ENCODE measurements at places on chromosomes 3 and 15. TPM values are rescaled to one million over a fixed set of nuclear protein-coding genes. Genes with fewer than 3 reads are reported as not detected.

DNA sequence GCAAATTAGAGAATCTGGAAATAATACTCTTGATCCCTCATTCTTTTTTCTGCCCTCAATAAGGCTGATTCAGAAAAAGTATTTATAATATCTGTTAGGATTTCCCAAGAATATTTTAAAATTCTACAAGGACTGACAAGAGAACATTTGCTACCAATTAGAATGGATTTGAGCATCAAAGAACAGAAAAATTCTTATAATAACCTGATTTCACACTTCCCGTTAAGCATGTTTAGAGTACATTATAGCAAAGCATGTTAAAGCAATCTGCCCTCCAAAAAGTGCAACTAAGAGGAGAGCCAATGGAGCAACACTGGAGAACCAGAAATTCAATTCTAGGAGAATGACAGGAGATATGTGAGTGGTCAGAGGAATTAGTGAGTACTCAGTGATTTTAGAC lies 57.2 kb downstream of the THBS1 start:
- no peak for DNase-seq

DNA sequence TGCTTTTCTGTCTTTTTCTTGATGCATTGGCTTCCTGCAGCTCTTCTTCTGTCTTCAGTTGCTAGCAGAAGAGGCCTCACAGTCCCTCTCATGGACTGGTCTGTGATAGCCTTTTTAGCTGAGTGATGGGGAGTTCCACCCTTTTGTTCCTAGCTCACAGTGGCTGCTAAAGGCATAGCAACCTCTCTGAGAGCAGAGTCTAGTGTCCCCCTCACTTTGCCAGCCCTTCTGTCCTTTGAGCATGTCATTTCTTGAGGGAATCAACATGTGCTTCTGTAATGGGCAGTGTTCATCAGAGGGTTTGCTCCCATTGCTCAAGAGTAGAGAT lies 44.4 kb downstream of the GAP43 start:
- DNase-seq: no peak

GRCh38 chr3:16545413-16546185 lies 32.1 kb upstream of the RFTN1 start:
- no peak for DNase-seq

DNA sequence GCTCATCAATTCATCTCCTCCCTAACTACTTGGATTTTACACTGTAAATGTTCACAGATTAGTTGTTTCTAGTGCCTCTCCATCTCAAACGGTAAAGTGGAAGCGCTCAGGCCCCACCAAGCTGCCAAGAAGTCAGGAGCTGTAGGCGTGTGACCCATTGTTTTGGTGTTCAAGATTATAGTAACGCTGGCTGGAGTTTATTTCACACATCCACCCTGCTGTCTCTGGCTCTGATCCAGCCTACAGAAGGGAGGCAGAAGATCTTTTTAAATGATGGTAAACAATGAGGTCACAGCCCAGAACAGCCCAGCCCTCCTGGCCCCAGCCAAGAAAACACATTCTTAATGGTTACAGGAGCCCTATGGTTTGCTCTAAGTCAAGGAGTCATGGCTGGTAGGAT lies 25.7 kb upstream of the GALNT15 start:
- no peak for DNase-seq

GRCh38 chr3:170149016-170149415 lies 32.5 kb downstream of the PHC3 start:
- no peak for DNase-seq

- DNase-seq: no peak
These were observed 42.3 kb downstream of the RAB8B start for GRCh38 chr15:63231706-63232105.

GRCh38 chr15:71215126-71215894 lies 100.0 kb downstream of the THSD4 start:
- DNase-seq: no peak

DNA sequence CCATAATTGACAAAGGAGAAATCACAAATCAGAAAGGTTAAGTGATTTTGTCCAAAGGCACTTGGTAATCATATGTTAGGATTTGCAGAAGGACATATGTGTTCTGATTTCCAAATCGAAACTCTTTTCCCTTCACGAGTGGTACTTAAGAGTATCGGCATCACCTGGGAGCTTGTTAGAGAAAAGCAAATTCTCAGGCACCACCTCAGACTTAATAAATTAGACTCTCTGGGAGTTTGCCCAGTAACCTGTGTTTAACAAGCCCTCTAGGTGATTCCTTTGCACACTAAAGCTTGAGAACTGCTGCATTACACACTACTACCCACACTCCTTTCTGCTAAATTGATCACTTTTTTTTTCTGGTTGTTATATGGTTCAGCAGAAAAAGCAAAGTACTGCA lies 116.2 kb downstream of the SERPINI1 start:
- DNase-seq: no peak

GPR160 gene
- 0.61 TPM for total RNA-seq

Measured in spinal cord (tissue), 10 donors.